ENCODE measurements at places on chromosomes 4 and X.

DNA sequence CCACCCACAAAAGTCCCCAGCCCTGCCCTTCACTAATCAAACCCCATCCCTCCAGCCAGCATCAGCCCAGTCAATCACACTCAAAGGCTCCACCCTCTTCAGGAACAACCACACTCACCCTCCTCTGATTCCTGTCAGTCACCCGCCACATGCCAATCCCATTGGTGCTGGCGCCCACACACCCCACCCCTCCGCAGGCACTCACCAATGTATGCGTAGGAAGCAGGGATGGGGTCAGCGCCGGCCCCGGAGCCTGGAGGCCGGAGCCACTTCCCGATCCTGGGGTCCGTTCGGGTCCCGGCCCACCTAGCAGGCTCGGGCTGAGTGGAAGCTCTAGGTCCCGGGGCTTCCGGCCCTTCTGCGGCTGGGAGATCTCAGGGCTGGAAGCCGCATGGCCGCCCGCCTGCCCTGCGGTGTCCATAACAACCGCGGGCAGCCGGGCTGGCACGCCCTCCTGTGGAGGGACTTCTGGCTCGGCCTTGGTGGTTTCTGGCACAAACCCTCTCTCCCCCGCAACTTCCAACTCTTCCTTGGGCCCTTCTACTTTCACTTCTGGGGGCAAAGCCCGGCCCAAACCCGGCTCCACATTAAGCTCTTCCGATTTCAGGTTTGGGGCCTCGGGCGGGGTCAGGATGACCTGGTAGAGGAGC, 7.9 kb upstream of the CFP start:
- DNase-seq: no peak

GRCh38 chrX:40055495-40055894, 42.3 kb downstream of the BCOR start:
- no peak for DNase-seq

- no peak for DNase-seq
These were observed 43.4 kb downstream of the MED28 start for GRCh38 chr4:17657849-17658248.

- DNase-seq: no peak
These were observed 20.6 kb downstream of the CORIN start for GRCh38 chr4:47817275-47817674.

DNA sequence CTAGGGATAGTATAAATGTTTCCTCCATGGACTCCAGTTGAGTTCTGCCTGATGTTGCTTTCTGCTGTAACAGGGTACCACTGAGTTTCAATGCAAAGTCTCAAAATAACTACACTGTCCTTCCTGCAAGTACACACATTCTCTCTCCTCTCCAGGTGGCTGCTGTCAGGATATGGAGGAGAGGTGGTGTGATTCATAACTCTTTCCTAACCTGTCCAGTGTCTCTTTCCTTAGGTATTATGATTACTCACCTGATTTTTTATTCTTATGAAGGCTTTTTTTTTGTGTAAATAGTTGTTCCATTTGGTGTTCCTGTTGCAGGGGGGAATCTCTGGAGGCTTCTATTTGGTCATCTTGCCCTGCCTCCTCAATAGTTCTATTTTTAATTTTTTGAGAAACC, 39.8 kb upstream of the POF1B start:
- DNase-seq: no peak
